ENCODE measurements at places on chromosomes 1 and 21. TPM values are rescaled to one million over a fixed set of nuclear protein-coding genes. Genes with fewer than 3 reads are reported as not detected.

DNA sequence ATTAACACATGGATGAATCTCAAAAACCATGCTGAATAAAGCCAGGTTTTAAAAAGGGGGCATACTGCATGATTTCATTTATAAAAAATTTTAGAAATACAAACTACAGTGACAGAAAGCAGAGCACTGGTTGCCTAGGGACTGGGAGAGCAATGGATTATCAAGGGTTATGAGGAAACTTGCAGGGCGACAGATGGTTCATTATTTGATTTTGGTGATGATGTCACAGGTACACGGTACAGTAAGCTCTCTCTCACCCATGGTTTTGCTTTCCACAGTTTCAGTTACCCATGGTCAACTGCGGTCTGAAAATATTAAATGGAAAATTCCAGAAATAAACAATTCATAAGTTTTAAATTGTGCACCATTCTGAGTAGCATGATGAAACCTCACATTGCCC, 14.1 kb downstream of the VAMP4 start:
- DNase-seq, result no peak

GRCh38 chr1:183227422-183228346, 41.6 kb downstream of the LAMC2 start:
- peak; percentile 63 for DNase-seq

Gene RAB3GAP2
- 23.8 TPM for total RNA-seq

- DNase-seq, result no peak
Measured at GRCh38 chr1:239354231-239354630, 32.1 kb upstream of the CHRM3 start.

GRCh38 chr1:26126321-26127084, 14.9 kb downstream of the PDIK1L start:
- DNase-seq, result no peak

Gene TLCD4
- under 0.01 TPM for total RNA-seq

GRCh38 chr1:154628121-154628405, 20.1 kb upstream of the ADAR start:
- no peak for DNase-seq

GRCh38 chr1:181714428-181714827, 231.1 kb downstream of the CACNA1E start:
- DNase-seq, result no peak

DNA sequence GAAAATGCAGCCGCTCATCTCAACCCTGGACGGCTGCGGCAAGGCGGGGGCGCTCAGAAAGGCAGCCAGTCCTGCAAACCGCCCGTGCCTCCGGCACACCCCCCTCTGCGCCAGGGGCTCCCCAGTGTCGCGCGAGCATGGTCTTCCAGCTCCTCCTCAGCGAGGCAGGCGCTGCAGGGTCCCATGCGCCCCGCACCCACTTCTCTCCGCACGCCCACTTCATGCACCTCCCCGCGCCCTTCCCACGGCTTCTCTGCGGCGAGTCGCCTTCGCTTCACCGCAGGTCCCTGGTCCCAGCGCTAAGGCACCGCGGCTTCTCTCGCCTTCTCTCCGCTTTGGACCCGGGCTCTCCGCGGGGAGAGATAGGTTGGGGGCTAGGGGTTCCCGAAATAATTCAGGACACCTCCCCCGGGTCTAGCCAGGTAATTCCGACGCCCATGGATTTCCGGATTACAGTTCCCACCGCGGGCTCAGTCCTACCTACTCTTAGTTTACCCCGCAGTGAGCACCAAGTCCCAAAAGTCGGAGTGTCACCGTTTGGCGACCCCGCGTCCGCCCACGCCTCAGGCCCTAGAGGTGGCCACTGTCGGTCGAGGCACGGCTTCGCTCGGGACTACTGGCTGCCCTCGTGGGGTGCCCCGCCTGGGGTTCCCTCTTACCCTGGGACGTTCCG, 67.5 kb downstream of the SYT2 start:
- DNase-seq, result no peak

Gene SMCP
- total RNA-seq, result not detected

Gene ADCY10
- not detected for total RNA-seq

GRCh38 chr1:59901770-59902388, 24.7 kb downstream of the CYP2J2 start:
- no peak for DNase-seq

Gene FOXD2
- under 0.01 TPM for total RNA-seq

Gene FGR
- total RNA-seq, result 0.20 TPM

Gene KRTAP12-2
- not detected for total RNA-seq

Gene ARV1
- total RNA-seq, result 8.5 TPM

- no peak for DNase-seq
Measured at GRCh38 chr1:78658901-78659300, 9.3 kb downstream of the IFI44 start.

- DNase-seq, result no peak
Measured at GRCh38 chr1:225509376-225509707, 81.5 kb upstream of the LBR start.

GRCh38 chr1:204970937-204971336, 72.1 kb upstream of the CNTN2 start:
- no peak for DNase-seq

GRCh38 chr1:216902669-216903381, 179.6 kb upstream of the ESRRG start:
- DNase-seq, result no peak

GRCh38 chr1:175787881-175788280, 44.5 kb upstream of the TNR start:
- no peak for DNase-seq

DNA sequence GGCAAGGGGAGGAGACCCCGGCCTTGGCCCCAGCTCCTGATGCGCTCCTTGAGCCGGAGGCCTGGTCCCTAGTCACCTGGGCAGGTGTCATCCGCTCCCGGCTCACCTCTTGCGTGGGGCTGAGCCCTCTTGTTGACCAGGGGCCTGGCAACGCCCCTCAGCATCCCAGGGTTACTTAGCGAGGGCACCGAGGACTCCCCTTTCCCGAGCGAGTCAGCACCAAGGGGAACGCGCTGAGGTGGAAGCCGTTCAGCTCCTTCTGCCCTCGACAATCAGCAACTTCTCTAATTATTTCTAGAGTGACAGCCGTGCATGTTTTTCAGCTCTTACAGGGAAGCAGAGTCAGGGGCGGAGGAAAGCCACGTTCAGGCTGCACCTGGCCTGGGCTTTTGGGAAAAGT, 522 bp downstream of the SLC45A1 start:
- DNase-seq, result no peak

DNA sequence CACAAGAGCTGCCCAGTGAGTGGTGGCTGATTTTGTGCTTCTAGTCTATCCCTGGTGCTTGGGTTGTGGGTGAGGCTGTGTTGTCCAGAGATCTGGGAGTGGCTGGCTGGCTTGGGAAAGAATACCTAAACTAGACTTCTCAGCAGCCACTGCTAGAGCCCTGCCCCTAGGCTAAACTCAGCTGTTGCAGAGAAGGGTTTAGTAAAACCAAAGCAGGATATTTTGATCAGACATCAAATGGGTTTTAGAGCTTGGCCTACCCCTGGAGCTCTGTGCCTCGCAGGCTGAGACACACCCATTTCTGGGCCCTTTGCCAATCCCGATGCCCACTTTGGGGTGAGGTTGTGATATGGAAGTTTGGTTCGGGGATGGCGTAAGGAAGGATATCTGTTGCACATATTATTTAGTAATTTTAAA, 88.5 kb downstream of the UCK2 start:
- no peak for DNase-seq

- no peak for DNase-seq
Measured at GRCh38 chr1:40303790-40304189, 13.3 kb downstream of the COL9A2 start.

Gene DSCAM
- under 0.01 TPM for total RNA-seq

Gene C1orf21
- total RNA-seq, result 2.8 TPM

Gene SNIP1
- total RNA-seq, result 8.5 TPM

DNA sequence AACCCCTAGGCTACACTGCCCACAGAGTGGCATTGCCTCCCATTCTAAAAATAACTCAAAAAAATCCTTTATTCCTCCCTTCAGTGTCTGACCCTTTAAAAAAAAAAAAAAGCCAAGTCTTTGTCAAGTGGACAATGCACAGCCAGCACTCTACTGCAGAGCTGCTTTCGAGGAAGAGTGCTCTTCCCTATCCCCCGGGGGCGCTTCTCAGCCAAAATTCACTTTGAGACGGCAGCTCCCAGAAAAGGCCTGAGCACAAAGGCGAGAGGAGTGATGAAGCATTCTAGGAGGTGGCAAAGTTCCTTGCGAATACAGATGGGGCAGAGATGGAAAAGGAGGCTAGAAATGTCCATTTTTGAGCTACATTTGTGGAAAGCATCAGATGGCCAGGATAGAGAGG, 23.3 kb downstream of the EPHA10 start:
- DNase-seq, result no peak

Gene DHCR24
- 67.1 TPM for total RNA-seq

Gene FAM177B
- not detected for total RNA-seq

Gene KCNT2
- total RNA-seq, result under 0.01 TPM

Gene TNFSF4
- 7.0 TPM for total RNA-seq

Gene RGSL1
- not detected for total RNA-seq

DNA sequence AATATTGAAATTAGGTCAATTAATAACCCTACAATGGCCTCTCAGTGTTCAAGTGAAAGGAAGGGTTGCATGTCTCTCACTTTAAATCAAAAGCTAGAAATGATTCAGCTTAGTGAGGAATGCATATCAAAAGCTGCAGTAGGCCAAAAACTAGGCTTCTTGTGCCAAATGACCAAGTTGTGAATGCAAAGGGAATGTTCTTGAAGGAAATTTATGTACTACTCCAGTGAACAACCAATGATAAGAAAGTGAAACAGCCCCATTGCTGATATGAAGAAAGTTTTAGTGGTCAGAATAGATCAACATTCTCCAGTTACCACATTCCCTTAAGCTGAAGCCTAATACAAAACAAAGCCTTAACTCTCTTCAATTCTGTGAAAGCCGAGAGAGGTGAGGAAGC, 10.0 kb downstream of the MAEL start:
- DNase-seq, result no peak

DNA sequence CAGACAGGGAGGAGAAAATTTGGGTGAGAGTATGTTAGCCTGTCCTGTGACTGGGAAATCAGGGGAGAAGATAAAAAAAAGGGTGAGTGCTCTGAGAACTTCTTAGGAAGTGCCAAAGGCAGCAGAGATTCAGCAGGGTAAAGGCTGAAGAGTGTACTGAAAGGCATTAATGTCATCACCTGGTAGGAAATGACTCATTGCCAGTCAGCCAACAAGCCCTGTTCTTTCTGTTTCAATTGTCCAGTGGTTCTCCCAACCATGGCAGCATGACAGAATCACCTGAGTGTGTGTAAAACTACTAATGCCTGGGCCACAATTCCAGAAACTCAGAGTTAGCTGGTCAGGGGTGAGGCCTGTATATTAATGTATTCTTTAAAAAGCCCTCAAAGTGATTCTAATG, 83.5 kb downstream of the INTS7 start:
- peak; percentile 85 for DNase-seq

GRCh38 chr1:202982715-202983430, 15.8 kb upstream of the CYB5R1 start:
- no peak for DNase-seq

DNA sequence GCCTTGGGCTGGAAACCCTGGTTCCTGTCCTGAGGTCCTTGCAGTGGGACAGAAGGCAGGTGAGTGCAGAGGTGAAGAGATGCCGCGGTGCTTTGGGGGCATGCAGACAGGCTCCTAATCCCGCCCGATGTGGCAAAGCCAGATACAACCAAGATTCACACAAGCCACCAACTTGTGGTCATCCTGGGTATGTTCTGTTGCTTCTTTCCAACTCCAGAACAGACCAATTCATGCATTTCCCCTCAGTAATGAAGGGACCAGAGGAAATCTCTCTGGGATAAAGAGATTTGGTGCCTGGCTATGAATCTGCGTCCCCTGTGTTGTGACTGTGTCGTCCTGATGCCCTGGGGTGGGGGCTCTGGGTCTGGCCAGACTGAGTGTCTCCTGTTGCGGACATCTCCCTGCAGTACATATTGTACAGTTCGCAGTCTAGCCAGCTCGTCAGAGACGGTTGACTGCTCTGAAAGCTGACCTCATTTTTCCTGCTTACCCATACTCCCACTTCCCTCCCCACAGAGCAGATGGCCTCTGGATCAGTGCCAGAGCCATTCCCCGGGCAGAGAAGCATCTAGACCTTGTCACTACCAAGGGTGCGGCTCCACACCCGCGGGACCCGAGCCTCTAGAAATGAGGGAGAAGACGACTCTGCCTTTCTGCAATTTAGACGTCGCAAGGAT, 216.3 kb downstream of the KIF26B start:
- peak; percentile 27 for DNase-seq

DNA sequence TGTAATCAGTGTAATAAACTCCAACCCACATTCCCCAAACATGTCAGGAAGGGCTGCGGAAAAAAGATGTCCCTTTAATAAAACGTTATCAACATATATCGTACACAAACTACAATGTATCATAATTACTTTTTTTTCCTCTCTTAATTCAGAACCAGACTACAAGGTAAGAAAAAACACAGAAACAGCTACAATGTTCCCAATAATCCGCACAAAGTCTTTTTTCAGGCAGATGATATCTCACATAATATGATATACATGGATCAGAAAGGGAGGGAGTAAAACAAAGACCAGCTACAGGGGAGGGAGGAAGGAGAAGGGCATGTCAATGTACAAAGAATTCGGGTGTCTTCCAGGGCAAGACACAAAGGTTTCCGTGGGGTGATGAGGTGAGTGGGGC, 25.4 kb downstream of the MRPL37 start:
- DNase-seq, result no peak

DNA sequence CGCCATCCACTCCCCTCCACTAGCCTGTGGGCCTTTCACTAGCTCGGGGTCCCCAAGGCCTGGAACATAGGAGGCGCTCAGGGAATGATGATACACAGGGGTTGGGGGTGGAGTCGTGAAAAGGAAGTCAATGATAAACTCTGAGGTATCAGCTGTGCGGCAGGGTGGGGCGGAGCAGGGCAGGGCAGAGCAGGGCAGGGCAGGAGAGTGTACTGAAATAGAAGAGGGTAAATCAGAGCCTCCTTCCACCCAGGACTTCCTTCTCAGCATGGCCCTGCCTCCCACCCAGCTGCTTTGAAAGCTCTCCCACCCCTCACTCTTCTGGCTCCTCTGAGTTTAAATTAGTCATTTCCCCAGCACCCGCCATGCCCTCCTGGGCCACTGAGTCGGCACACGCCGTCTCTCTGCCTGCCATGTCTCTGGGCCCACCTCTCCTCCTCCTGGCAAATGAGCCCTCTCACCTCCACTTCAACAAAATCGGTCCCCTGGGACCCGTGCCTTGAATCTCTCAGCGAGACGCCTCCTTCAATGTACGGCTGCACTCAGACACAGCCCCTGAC, 16.9 kb downstream of the CAPZB start:
- peak; percentile 54 for DNase-seq

DNA sequence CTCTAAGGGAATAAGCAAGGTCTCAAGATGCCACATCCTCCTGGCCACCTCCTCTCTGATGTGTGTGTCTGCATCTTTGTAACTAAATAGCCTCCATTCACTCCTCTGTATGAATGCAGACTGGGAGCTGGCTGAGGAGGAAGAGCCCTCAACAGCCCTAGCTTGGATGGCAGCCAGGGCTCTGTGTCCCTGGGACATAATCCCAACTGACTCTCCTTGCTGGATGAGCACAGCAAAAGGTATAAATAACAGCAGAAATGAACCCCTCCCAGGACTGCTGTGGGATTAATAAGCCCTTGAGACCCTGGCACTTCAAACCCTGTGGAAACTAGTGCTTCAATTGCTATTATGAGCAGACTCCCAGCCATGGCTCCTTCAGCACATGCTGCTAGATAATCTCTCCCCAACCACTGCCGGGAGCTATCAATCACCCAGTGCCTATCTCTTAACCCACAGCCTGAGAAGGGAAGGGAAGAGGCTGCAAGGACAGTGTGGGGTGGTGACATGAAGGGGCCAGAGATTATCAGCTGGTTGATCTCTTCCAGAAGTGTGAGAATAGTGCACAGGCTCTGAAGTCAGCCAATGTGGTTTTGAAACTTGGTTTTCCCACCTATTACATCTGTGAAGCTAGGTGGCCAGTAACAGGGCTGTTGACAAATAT, 152.2 kb downstream of the TNR start:
- no peak for DNase-seq

- DNase-seq, result no peak
Measured at GRCh38 chr21:38790059-38790458, 15.7 kb upstream of the ETS2 start.

All from lung microvascular endothelial cell (primary cell).